HT1080 (cell line): ENCODE measurements at places on chromosomes 5 and 9.
A peak's percentile ranks its signal among the peaks of the same experiment; 100 is the strongest.

GRCh38 chr9:126719618-126720031, 85.2 kb upstream of the ZBTB43 start:
- peak; percentile 84 for DNase-seq

- no peak for DNase-seq
These were observed 5.3 kb downstream of the GPR151 start for GRCh38 chr5:146510559-146511125.

- DNase-seq, result no peak
These were observed 676.2 kb downstream of the MAT2B start for GRCh38 chr5:164181604-164182003.

- DNase-seq, result peak; percentile 72
These were observed 13.6 kb downstream of the CMBL start for GRCh38 chr5:10293907-10294662.

DNA sequence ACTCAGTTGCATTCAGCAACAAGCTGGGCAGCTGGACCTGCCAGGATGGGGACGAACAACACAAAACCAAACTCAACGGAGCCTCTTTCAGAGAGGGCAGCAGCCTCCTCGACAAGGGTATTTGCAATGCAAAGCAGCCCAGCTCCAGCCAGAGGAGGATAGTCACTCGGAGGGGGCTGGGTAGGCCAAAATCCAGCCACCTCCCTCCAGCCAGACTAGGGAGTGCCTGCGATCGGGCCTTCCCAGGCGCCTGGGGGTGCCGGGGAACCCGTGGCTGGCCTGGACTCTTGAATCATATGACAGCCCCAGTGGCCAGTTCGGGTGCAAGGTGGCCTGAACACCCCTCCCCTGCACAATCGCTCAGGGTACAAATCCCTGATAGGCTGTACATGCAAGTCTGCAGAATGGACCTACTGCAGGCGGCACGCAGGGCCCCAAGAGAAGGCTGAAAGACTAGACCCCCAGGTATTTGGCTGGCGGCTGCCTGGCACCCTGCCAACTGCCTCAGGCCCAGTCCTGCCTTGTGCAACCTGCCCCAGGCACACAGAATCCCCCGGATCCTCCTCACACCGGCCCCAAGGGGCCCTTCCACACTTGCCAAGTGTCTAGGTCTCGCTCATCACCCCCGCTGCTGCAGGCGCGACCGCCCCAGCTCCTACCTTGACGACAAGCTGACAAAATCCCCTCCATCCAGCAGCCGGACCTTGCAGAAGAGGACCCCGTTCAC, 1.3 kb downstream of the EEIG1 start:
- no peak for DNase-seq
